NCI-H748 treated with DMSO at 0.1 percent for 48 hours (cell line): ENCODE measurements at places on chromosomes 2 and 18.

- no peak for DNase-seq
These were observed 647 bp downstream of the CCDC121 start for GRCh38 chr2:27627963-27628766.

DNA sequence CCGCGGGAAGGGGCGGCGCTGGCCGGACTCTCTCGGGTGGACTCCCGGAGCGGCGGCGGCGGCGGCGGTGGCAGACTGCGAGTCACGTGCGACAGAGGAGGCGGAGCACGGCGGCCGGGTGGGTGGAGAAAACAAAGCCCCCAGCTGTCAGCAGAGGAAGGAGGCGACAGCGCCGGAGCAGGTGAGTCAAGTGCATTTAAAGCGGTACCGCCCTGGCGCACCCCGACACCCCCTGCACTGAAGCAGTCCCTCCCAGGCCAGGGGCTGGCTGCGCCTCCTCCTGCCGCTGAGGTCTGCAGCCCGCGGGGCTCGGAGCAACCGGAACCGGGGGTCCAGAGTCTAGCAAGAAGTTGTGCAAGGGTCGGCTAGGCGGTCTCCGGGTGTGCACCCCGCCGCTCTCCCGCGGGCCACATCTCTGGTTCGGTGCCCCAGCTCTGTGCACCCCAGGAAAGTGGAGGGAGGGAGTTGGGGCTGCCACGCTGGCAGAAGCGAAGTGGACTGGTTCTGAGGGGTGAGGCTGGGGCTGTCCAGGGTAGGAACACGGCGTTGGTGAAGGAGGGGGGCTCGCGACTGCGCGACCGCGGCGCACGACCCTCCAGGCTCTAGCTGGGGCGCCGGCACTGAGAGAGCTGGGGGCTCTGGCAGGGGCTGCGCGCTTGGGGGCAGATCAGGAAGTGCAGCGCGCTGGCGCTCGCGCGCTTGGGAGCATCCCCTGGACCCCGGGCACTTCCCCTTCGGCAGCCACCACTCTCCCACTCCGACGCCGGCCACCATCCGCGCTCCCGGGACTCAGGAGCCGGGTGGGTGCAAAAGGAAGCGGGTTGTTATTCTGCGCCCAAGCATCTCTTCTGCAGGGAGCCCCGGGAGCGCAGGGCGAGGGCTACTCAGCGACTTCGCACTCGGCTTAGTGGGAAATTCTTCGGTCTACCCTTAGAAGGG lies 64.0 kb upstream of the MAPRE2 start:
- peak; percentile 79 for DNase-seq

DNA sequence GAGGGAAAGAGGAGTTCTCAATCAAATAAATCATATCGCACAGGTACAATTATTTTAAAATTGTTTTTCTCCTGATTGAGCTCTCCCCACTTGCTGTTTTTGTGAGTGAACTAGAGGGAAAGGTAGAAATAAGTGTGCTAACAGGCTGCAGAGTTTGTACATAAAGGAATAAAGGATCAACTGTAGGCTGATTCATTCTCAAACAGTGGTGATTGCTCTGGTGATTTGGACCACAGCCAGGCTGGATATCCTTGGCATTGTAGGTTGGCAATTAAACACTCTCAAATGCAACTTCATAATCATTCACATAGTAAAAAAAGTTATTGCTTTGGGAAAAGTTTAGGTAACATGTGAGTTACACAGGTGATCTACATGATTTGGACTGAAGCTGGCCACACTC lies 29.8 kb downstream of the LRP1B start:
- DNase-seq, result peak; percentile 8

DNA sequence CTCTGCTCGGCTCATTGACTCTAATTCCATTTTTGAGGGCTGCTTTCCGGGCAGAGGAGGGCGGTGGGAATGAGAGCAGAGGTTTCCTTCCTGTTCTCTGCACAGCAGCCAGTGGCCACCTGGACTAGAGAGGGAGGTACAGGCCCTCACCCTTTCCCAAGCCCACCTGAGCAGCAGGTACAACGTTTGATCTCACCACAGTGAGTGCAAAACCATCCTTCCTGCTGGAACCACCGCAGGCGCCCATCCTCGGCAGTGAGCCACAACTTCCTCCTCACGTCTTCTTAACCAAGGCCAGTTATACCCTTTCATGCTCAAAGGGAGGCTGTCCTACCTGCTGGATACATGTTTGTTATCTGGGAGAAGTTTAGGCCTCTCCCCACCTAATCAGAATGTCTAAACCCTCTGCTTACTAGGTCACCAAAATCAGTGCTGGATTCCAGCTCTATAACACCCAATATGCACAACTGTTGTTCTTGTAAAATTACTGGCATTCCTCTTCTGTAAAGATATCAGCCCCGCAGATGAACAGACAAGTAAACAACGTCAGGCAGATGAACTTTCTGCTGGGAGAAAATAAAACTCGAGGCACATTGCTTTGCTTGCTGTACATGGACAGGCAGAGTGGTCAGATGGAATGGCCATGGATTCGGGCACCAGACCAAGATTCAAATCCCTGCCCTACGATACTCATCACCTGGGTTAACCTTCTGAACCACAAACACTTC lies 191.4 kb downstream of the SH3RF3 start:
- no peak for DNase-seq

GRCh38 chr2:127796389-127796788 lies 14.6 kb downstream of the WDR33 start:
- DNase-seq, result no peak

GRCh38 chr2:178674122-178674521 lies 133.1 kb downstream of the TTN start:
- no peak for DNase-seq

DNA sequence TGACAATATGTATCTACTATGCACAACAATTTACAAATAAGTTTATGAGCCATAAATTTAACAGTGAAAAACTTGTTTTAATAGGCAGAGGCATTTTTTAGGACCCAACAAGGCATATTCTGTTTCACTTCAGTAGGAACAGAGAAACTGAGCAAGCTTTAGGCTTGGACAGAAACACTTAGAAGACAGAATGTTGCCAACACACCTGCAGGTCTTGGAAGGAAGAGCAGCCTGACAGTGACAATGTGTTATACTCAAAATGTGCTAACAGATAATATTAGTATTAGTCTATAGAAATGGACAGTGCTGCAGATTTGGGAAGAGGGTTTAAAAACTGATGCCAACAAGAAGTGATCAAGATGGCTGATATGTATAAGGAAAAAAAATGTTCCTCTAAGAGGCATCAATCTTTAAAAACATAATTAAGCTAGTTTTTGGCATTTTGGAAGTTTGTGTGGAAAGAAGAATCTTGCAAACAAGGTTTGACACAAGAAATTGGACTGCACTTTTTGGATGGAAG lies 297.1 kb upstream of the FSIP2 start:
- no peak for DNase-seq

GRCh38 chr2:39119732-39120520 lies 925 bp downstream of the SOS1 start:
- peak; percentile 29 for DNase-seq

DNA sequence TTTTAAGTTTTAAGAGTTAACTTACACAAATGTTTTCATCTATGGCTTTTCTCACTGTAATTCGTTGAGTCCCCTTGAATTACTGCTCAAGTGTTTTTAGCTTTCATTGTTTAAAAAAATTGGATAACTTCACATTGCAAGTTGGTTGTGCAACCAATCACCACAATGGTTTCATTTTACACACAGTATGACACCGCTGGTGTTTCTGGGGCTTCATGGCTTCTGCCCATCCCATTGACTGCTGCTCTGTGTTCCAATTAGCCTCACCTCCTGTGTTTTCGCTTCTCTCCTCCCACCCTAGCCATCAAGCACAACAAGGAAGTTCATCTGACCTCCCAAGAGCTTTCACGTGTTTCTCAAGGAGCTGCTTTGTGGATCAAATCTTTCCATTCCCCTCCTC lies 199.1 kb upstream of the CHAC2 start:
- no peak for DNase-seq

DNA sequence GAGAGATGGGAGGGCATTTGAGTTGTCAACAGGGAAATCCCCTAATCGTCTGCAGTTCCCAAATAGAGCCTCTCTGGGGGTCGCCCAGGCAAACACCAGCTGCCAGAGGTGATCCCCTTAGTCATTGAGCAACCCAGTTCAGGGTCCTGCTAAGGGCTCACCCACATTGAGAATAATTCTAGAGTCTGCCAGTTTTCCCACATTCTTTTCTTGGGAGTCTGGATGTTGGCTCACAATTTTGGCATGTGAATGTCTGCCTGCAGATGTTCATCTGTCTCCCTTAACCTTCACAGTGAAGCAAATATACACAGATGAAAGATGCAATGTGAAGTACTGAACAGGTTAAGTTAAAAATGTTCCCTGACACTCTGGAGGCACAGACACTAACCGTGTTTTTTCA lies 11.4 kb upstream of the SMIM21 start:
- no peak for DNase-seq

- no peak for DNase-seq
These were observed 103.5 kb downstream of the TSHZ1 start for GRCh38 chr18:75314117-75314516.

DNA sequence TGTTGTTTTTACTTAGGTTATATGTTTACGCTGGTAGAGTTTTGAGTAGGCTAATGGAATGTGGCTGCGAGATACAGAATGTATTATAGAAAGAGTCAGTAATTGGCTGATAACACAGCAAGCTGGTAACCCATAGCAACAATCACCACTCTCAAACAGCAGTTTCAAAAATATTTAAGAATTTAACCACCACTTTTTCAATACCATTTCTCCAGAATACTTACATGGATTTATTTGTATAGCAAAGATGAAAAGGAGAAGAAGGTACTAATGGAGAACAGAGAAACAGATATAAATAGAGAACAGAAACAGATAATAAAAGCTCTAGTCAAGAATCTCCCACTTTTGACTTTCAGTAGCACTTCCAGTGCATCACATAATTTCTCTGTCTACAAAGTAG lies 188.3 kb upstream of the SLC39A10 start:
- no peak for DNase-seq

DNA sequence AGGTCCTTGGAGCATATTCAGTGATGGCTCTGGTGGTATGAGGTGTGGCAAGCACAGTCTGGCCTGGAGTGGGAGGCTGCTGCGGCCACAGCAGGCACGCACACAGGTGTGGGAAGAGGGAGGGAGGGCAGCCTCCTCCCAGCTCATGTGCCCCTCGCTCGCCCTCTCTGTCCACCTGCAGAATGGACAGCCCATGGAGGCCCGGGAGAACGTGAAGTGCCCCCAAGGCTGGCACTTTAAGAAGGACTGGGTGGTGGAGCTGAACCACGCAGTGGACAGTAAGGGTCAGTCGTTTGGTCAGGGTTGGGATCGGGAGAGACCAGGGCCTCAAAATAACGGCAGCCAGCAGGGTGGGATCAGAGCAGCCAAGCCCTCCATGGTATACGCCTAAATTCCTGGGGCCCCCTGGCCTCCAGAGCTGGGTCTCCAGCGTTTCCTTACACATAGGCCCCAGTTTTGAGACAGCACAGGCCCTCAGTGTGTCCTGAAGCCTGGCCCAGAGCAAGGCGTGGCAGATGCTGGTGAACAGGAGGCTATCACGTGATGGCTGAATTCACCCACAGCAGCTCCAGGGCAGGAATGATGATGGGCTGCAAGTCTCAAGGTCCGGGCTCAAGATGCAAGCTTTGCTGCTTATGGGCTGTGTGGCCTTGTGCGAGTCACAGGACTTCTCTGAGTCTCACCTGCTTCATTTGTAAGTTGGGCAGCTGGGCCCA lies 47.9 kb downstream of the FER1L5 start:
- no peak for DNase-seq

- no peak for DNase-seq
These were observed 198.3 kb downstream of the GLI2 start for GRCh38 chr2:120933693-120934573.

GRCh38 chr2:222318712-222319585 lies 20.2 kb upstream of the PAX3 start:
- peak; percentile 40 for DNase-seq

GRCh38 chr18:65363911-65364632 lies 386.7 kb upstream of the CDH7 start:
- DNase-seq, result no peak

DNA sequence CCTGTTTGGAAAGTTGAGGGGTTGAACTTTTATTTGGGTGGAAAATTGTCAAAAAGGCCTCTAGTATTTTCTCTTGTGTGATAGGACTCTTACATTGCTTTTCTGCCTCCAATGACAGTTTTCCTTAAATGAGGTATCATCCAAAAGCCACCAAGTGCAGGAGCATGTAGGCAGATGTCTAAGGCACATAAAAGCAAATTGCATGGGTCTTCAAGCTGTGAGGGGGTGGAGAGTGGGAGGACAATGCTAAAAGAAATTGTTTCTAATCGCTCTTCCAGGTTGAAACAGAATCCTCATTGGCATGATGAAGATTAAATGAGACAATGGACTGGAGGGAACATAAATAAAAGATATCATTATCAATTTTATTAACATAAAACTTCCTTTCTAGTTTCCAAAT lies 6.8 kb downstream of the TACR1 start:
- DNase-seq, result no peak

GRCh38 chr2:100940766-100941645 lies 61.1 kb upstream of the RPL31 start:
- no peak for DNase-seq

DNA sequence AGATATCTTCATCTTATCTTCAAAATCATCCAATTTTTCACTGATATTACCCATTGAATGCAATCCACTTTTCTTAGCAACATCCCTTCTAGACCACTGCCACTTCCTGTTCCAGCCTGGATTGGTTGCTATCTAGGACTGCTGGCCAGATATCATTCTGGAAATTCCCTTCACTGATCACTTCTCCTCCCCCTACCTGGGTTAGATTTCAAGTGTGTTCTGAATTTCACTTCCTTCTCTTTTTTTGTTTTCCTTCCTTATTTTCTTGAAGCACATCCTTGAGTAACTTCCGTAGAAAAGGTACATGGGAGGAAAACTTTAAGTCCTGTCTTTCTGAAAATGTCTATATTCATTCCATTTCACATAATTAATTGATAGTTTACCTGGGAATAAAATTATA lies 82.0 kb upstream of the IL1R2 start:
- DNase-seq, result no peak

- no peak for DNase-seq
These were observed 33.9 kb downstream of the BMP10 start for GRCh38 chr2:68837164-68837860.

DNA sequence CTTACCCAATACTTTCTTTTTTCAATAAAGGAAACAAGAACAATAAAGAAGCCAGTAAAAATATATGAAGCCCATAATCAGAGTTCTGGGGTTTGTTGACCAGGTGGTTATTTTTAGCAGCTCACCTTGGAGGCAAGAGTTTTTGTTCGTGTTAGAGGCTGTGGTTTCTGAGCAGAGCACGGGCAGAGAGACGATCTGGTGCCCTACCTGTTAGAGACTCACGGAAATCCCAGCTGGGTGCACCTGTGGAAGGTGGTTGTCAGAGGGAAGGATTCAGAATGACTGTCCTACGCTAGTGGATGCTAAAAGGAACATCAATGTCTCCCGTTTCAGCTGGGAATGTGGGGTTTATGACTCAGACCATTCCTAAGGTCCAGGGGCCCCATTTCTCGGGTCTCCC lies 87.6 kb downstream of the NRP2 start:
- DNase-seq, result peak; percentile 85
